ENCODE measurements at places on chromosomes 4 and X.

DNA sequence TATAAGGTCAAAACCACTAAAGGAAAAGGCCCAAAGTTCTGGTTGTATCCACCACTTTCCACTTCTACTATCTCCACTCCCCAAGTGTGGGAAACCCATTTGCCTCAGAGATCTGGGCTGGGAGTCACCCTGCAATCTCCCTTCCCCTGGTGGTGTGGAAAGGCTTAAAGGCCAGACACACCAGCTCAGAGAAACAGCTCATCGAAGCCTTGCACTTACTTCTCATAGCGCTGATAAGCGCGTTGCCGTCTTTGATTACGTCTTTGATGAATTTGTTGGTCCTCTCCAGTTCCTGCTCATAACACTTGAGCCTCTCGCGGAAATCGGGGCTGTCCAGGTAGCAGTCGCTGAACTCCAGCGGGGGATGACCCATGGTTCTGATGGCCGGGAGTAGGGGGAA lies 647 bp downstream of the OPHN1 start:
- peak; percentile 60 for DNase-seq

- DNase-seq = no peak
Observed at GRCh38 chrX:22952010-22952409, 47.8 kb upstream of the DDX53 start.

DNA sequence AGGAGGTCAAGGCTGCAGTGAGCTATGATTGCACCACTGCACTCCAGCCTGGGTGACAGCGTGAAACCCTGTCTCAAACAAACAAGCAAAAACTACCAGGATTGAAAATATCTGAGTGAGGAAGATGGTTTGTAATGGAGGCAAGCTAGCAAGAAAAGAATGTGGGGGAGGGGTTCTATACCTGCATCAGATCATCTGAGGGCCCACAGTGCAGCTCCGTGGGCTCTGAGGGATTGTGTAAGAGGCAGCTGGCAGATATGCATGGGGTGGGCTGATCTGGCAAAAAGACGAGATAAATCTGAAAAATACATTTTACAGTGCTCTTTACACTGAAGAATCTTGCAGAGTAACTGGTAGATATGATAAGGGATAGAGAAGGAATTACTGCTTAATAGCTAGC lies 28.9 kb upstream of the CHRNA9 start:
- DNase-seq = no peak

DNA sequence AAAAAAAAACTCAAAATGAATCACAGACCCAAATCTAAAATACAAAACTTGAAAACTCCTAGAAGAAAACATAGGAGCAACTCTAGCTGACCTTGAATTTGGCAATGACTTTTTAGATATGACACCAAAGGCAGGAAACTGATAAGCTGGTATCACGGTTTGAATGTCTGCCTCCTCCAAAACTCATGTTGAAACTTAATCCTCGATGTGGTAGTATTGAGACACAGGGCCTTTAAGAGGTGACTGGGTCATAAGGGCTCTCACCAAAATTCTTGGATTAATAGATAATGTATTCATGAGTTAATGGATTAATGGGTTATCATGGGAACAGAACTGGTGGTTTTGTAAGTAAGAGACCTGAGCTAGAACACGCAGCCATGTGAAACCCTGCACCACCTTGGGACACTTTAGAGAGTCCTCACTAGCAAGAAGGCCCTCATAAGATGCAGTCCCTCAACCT lies 40.5 kb downstream of the FRYL start:
- DNase-seq = no peak

DNA sequence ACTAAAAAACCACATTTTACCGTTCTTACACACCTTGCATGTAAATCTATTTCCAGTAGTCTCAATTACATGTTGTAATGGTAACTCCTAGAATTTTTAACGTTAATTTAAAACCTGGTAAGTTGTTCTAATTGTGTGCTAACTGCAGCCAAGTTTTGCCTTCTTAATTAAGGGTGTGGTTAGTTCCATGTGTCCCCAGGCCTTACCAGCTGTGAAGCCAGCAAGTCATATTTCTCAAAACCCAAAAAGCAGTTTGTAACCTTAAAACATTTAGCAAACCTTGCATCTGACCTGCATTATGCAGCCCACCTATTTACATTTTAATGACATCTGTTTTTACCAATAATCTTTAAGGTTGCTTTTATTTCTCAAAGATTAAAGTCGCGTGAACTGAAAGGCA lies 18.4 kb upstream of the FAM47E start:
- no peak for DNase-seq

- DNase-seq = peak; percentile 84
Observed at GRCh38 chr4:106864231-106864630, 171.9 kb downstream of the DKK2 start.

DNA sequence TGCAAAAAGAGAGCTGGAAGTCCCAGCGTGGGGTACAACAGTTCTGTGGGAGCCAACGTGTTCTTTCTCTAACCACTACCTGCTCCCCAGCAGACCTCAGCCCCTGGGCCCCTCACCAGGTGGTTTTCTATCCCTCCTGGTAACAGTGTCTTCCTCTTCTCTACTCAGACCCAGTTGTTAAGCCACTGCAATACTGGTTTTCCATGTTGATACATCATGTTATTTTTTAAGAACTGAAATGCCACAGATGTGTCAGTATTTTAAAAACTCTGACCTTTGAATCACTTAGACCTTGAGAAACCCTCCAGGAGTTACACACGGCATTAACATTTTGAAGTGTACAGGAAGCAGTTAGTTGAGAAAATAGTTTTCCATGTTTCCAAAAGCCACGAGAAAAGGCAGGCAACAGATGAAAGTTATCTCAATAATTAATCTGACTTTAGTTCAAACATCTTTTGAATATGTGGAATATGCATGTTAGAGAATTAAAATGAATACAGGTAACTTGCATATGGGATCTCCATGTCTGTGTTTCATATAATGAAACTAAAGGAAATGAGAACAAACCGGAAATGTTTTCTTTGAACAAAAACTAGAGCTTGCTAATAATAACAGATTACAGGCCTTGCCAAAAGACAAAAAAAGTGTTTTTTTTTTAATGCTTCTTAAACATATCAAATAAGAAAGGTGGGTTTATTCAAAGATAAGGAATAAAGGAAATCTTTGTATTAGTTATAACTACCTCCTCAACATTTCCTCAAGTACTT lies 108.8 kb downstream of the ZNF827 start:
- peak; percentile 47 for DNase-seq

GRCh38 chr4:165844161-165844560 lies 28.9 kb upstream of the TLL1 start:
- no peak for DNase-seq

GRCh38 chr4:148926276-148927260 lies 484.4 kb upstream of the NR3C2 start:
- peak; percentile 7 for DNase-seq

GRCh38 chr4:115906428-115906827 lies 793.0 kb upstream of the NDST4 start:
- DNase-seq = no peak

DNA sequence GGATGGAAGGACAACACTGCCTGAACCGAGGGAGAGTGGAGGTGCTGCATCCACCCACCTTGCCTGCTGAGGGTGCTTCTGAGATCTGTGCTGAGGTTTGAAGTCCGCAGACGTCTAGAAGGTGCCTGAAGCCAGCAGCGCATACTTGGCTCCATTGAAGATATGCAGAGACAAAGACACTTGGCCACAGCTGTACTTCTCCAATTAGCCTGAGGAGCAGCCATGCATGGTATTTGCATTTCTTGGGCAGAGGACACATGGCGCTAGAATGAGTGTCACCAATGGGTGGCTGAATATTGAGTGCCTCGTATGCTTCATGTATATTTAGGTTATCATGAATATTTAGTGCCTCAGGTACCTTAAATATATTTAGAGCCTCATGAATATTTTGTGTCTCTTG lies 128.7 kb upstream of the ATP6AP2 start:
- no peak for DNase-seq

DNA sequence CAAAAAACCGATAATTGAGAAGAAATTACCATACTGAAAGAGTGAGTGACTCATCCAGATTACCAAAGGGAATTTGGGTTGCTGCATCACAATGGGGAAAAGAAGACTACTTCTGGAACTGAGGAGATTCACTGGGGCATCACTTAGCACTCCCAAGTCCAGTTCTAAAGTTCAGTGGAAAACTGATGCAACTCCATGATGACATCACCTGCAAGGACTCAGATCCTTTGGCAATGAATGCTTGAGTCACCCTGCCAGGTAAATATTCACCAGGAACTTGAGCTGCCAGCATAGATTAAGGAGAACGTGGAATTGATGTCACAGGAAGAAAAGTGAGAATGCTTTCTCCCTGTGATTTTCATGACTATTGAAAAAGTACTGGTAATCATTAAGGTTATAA lies 32.0 kb upstream of the SMIM10L2A start:
- DNase-seq = peak; percentile 6

DNA sequence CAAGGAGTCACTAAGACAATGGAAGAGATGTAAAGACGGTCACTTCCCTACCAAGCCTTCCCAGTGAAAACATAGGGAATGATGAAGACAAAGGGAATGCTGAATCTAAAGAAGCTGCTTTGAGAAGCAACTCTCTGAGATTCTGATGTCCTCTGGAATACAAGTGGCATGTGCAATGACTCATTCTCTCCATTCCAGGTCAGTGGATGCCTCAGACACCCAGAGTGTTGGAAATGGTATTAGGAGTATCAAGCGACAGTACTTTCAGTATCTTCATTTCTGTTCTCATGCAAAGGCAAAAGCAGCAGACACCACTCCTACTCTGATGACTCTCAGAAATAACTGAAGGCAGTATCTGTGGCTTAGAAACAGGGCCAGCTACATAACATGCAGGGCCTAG lies 102.6 kb downstream of the FSTL5 start:
- DNase-seq = no peak

DNA sequence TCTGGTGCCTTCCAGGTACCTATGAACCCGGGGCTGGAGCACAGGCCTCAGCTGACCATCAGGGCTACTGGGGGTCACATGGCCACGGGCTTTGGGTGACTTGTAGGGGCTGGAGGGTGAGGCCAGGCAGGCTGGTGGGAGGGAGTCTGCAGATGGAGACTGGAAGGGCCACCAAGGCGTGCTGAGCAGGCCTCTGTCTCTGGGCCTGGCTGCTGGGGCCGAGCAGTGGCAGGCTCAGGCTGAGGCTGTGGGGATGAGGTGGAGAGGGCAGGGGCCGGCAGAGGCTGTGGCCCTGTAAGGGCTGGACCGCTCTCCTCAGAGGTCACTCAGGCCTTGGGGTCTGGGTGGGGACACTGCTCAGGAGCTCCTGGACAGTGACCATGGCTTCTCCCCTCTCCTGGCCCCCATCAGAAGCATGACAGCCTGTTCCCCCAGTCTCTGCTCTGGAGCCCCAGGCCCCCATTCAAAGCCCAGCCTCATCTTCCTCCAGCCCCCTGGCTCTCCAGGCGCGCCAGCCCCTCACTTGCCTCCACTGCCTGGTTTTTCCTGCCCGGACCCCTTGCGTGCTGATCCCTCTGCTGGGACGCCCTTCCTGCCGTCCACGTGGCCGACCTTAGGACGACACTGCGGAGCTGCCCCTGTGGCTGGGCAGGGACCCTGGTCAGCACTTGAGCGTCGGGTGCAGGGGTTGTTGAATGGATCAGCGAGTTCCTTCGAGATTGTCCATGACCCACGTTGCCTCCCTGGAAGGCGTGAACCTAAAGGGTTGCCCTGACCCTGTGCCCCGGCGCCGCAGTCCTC lies 11.1 kb upstream of the NAT8L start:
- DNase-seq = no peak

GRCh38 chrX:103423955-103424638 lies 47.8 kb downstream of the BEX3 start:
- DNase-seq = no peak

DNA sequence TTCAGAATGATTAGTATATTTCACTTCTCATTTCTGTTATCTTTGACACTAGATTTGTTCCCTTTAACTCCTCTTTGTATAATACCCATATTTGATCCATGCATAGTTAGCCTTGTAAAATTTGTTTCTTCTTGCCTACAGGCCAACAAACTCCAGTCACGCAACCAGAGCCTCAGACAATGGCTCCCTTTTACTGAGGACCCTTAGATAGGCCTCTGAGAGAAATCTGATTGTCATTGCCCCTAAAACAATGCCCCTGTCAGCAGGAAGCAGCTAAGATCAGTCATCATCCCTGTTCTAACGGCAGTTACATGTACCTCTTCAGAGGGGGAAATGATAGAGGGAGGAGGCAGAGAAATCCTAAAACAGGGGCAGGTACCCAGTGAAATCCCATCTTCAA lies 190.6 kb upstream of the TENT5D start:
- DNase-seq = no peak

DNA sequence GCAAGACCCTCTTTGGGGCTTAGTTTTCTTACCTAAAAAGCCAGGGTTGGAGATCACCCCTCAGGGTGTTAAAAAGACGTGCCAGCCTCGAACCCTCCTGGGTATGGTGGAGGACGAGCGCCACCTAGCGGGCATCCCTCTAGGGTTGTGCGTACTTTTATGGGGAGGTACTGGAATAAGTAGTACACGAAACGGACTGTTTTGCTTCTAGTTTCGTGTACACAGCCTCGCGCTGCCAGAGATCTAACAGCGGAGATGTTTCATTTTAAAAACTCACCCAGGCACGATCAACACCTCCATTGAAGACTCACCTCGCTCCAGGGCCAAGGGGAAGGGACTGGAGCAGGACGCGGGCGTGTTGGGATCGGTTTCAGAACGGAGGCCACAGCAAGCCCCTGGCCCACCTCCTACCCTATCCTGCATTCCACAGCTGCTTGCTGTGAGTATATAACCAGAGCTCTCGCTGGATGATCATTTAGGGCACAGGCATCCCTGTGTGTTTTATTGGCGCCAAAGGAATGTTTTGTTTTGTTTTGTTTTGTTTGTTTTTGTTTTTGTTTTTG lies 4.8 kb upstream of the NKX3-2 start:
- DNase-seq = peak; percentile 74

GRCh38 chr4:166121897-166122296 lies 248.9 kb downstream of the TLL1 start:
- no peak for DNase-seq

GRCh38 chrX:43909141-43909540 lies 26.9 kb upstream of the MAOB start:
- no peak for DNase-seq

All from GM23248 (cell line).